ENCODE measurements at places on chromosomes 11 and 22.

DNA sequence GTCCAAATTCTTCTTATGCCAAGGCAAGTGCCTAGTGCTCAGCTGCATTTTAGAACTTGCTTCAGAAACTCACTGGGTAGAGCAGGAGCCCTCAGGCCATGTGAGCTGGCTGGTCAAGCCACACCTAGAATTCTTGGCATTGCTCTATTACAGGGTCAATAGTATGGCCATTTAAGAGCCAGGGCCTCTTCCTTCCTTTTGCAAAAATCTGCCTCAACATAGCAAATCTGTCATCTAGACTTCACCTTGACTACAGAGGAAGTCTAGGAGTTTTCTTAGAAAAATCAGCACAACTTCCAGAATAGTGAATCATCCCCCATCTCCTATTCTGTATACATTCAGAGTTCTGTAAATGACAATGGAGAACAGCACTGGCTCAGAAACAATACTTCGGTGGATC is 112.0 kb upstream of the TTC12 start:
- no peak for DNase-seq

GRCh38 chr22:35915477-35916013 is 113.1 kb downstream of the RBFOX2 start:
- DNase-seq, result no peak

GRCh38 chr11:60455531-60456042 is at the start of gene MS4A1:
TSS of gene MS4A1 (plus strand) at chr11:60455847. CDS start at chr11:60462375, 6,528 bp downstream.
- DNase-seq, result no peak

DNA sequence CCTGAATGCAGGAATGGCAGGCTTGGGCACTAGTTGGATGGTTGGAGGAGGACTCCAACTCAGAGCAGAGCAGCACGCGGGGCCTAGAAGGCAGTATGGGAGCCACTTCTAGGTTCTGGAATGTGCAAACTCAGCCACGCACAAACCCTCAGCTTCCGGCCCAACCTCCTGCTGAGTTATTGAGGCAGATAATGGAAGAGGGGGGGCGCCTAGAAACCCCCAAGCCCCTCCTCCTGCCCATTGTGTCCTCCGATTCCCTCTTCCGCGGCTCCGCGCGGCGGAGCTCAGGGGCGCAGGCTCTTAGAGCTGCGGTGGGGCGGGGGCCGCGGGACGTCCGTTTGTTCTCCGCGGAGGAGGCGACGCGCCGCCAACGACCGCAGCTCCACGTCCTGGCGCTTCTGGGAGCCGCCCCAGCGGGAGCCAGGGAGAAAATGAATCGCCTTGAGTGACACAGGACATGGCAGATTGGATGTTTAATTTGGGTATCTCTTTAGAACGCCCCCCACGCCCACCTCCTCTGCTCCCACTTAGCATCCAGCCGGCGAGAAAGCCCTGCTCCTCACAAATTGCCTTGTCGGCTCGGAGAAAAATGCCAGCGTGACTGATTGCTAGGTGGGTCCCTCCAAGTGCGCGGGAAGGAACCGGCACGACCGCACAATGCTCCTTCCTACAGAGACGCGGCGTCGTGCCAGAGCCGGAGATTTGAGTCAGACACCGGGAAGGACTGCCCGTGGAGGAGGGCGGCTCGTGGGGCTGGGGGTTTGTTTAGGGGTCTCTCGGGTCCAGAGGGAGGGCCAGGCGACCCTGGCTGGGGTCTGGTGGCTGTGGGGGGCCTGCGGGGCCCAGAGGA is 144.6 kb downstream of the NECTIN1 start:
- no peak for DNase-seq

- DNase-seq, result no peak
Observed at GRCh38 chr11:69563946-69564775, 76.8 kb upstream of the CCND1 start.

DNA sequence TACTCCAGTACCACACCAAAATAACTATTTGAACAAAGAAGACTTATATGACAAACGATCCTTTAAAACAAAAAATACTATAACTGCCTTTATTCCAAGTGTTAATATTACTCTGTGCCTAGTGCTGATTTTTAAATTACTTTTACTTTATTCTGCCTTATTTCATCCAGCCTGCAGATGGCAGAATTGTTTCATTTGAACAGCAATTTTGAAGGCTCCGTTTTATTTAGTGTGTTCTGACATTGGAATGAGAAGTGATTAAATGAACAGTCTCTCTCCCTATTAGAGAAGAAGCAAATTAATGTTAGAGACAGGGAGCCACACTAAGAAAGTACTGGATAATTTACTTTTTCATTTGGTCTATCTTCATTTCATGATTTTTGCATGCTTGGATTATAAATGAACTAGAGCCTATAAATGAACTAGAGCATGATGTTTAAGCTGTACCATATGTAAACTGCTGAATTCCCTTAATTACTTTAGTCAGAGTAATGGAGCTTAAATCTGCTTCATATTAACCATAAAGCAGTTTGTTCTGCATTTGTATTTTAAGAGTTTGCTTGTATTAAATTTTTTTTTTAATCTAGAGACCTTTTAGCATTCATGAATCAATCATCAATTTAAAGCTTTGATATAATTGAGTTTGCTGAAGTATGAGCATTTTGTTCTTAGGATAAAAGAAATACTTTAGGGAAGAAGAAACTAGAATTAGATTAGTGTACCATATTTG is 9.8 kb downstream of the PDHX start:
- DNase-seq, result no peak

DNA sequence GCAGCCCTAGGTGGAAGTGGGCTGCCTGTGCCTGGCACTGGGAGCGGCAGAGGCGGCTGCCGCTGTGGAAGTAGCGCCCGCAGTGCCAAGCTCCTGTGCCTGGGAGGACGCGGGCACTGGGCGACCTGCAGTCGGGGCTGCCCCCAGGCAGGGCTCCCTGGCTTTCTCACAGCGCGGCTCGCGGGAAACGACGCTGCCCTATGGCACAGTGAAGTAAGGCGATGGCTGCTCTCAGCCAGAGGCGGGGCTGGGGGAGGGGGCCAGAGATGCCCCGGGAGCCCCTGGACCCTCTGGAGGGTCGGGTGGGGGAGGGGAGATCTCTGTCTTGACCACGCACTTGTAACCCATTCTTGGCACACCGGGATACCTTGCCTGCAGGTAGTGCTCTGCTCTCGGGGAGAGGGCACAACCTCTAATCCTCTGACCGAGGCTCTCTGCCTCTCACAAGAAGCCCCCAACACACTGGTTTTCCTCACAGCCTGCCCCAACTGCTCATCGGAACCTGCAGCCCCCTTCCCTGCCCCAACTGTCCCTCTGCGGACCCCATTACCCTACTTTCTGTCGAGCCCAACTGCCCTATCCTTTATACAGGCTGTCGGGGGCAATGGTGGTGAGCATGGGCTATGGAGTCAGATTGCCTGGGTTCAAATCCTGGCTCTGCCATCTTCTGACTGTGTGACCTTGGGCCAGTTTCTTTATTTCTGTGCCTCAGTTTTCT is 32.2 kb upstream of the TRIM29 start:
- DNase-seq, result no peak

GRCh38 chr22:41713004-41713403 is 13.7 kb downstream of the MEI1 start:
- no peak for DNase-seq

GRCh38 chr11:33411751-33412150 is 154.6 kb downstream of the HIPK3 start:
- DNase-seq, result no peak

DNA sequence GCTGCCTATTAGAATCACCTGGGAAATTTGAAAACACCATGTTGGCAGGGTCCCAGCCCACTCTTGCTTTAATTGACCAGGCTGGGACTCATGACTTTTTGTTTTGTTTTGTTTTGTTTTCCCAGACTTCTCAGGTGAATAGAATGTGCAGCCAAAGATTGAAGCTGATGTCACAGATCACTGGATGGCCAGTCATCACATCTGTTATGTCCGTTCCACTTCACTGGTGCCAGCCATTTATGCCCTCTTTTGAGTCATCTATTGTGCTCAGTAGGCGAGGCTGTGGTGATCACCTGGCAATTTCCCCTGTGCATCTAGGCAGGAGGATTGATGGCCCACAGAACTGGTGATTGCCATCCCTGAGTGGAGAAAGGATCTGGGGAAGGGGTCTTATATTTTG is 297.3 kb downstream of the INSC start:
- DNase-seq, result no peak

DNA sequence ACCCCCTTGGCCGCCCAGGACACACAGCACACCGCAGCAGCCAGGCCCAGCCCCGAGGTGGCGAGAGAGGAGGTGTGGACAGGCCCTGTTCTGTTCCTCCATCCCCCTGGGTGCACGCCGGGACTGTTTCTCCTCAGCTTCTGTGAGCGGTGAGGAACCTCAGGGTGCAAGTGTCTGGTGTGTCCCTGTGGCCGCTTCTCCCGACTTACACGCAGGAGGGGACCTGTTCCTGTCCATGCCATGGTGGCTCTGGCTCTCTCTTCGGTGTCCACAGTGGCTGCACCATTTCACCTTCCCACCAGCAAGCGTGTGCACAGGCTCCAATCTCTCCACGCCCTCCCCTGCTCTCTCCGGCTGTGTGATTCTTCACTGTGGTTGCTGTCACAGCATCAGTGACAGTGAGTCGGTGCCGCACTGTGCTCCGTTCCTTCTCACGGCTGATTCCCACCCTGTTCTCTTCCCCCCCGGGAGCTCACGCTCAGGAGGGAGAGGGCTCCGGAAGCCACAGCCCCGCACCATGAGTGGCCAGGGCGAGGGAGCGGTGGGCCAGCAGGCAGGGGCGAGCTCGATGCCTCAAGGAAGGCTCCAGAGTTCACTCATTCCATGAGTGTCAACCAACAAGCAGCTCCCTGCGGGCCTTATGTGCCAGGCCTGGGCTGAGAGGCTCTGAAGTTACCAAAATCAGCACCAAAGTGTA is 18.6 kb upstream of the WNT7B start:
- DNase-seq, result no peak

DNA sequence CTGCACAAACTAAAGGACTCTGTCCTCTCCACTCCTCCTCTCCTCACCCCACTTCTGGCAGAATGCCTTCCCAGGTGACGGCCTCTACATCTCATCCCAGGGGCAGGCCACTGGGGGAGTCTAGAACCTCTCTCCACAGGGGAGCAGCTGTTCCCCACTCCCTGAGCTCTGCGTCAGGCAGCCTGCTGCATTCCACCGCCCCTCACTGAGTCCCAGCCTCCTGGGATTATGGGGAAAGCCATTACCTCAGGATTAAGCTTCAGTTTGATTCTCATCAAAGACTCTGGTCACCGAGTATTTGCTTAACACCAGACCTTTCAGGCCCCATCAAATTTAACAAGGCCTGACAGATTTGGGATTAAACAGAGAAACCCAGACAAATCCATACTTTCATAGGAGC is 405.9 kb downstream of the NXPE2 start:
- DNase-seq, result no peak

- DNase-seq, result no peak
Observed at GRCh38 chr11:37203006-37203405, 605.0 kb upstream of the RAG2 start.

- no peak for DNase-seq
Observed at GRCh38 chr11:62988276-62988675, 3.5 kb upstream of the SLC22A6 start.

- DNase-seq, result no peak
Observed at GRCh38 chr11:44610186-44610955, 44.9 kb downstream of the CD82 start.

- DNase-seq, result no peak
Observed at GRCh38 chr11:65650547-65651338, 12.0 kb downstream of the RELA start.

- DNase-seq, result peak; percentile 18
Observed at GRCh38 chr22:26330971-26331625, 98.0 kb upstream of the ASPHD2 start.

DNA sequence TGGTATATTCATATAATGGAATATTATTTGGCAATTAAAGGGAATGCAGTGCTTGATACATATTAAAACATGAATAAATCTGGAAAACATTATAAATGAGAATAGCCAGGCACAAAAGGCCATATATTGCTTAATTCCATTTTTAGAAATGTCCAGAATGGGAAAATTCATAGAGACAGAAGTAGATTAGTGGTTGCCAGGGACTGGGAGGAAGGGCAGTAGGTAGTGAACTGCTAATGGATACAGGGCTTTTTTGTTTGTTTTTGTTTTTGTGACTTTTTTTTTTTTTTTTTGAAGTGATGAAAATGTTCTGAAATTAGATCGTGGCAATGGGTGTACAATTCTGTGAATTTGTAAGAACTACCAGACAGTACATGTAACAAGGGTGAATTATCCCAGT is 86.1 kb downstream of the YAP1 start:
- no peak for DNase-seq

DNA sequence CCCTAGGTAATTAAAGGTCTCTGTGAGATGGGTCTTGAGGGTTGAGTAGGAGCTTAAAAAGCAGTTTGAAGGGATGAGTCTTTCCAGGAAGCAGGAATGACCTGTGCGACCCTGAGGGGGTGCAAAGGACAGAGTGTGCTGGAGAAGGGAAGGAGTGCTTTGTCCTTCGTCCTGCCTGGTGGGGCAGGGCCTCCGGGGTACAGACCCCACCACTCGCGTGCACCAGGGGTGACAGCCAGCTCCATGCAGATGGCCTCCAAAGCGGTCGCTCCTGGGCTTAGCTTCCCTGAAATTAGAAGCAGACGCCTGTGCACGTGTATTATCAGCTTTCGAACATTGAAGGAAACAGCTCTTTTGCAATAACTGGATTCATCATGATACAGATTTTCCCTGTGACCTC is 959.8 kb downstream of the BRD1 start:
- no peak for DNase-seq

- DNase-seq, result no peak
Observed at GRCh38 chr22:27750584-27751265, 50.8 kb downstream of the MN1 start.

GRCh38 chr22:41458161-41458728 is 10.2 kb downstream of the PHF5A start:
- DNase-seq, result no peak

DNA sequence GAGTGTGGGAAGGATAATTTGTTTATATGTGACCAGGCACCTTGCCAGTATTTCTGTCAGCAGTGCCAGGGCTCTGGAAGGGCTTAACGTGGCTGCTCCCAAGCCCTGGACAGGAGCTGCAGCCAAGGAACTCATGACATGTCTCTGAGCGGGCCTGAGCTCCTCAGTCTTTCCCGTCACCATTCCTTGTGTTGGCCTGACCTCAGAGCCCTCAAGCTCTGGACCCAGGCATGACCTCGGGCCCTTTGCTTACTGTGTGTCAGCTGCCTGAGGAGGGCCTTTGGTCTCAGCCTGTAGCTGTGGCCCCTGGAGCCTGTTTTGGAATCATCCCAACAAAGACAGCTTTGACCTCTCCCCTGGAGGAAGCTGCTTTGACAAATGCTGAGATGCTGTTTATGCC is 264.1 kb upstream of the PLET1 start:
- DNase-seq, result no peak

DNA sequence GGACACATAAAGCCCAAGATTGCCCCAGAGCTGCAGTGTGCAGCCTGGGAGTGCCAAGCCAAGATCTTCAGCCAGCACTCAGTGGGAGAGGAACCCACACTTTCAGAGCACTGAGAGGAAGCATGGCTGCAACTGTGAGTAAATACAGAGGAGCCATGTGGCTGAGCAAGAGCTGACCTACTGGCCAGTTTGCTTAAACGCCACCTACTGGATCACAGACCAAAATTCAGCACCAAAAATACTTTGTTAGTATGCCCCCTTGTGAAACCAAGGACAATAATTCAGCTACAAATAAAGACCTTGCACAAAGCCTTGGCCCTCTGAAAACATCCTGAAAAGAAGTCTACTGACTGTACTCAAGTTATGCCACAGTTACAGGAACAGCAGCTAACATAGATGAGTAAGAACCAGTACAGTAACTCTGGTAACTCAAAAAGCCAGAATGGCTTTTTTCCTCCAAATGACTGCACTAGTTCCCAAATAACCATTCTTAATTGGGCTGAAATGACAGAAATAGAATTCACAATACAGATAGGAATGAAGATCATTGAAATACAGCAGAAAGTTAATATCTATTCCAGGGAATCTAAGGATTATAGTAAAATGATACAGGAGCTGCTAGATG is 10.1 kb upstream of the OR4A15 start:
- no peak for DNase-seq
